GM23248 (cell line): ENCODE measurements at places on chromosomes 6 and 20. TPM values are rescaled to one million over a fixed set of nuclear protein-coding genes. Genes with fewer than 3 reads are reported as not detected.

Gene SPEF1
- total RNA-seq, result not detected in 2 replicates

DNA sequence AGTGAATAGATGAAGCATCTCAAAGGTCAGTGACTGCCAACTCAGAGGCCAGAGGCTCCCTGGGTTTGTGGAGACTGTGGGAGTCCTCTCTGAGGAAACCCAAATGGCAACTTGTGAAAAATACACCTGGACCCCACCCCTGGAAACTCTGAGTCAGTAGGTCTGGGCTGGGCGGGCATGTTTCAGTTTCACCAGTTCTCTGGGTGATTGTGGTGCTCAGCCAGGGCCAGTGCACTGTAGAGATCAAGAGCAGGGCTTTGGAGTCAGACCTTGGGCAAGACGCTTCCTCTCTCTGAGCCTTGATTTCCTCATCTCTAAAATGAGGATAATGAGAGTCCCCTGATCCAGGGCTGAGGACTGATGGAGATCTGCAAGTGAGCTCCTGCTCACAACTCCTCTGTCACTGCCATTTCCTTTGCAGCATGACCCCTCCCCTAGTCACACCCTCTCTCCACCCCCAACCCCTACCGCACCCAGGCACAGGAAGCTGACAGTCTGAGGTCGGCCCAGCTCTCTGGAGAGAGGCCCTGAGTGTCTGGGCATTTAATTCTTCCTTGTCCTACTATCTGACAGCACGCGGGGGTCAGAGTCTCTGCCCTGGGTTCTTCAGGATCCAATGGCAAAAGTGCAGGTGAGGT is 5.1 kb downstream of the DEF6 start:
- H3K27me3 ChIP-seq, result no peaks in the 10 kb centered on the region
- no peak overlapping the region for H3K27ac ChIP-seq
- peak; percentile 8 for DNase-seq
- no peaks in the 10 kb centered on the region for H3K4me1 ChIP-seq
- no peaks in the 10 kb centered on the region for H3K36me3 ChIP-seq

- H3K36me3 ChIP-seq, result no peaks in the 10 kb centered on the region
- no peak for DNase-seq
- H3K4me3 ChIP-seq, result no peak overlapping the region
These were observed 211.9 kb downstream of the GMDS start for GRCh38 chr6:2033544-2033943.

DNA sequence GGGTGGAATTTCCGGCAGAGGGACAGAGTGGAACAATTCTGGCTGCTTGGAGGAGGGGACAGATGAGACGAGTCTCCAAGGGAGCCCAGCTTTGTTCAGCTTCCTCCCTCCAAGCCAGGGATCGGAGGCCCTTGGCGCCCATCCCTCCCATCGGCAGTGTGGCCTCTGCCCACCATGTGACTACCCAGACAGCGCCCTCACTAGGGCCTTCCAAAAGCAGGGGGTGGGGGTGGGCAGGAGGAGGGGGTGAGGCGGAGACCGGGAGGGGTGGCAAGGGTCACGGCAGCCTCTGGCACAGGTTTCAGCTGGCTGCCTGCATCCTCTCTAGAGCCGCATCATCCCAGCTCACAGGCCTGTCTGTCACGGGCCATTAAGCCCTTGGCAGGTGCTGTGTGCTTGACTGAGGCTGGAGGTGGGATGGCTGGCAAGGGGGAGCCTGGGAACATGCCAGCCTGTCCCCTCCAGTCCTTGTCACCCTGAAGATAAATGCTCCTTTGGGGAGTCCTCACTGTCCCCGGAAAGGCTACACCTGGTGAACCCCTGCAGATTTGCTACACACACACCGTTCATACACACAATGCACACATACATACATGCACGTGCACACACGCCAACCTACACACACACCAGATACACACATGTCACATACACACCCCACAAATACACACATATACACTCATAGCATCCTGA is 6.2 kb upstream of the FGD2 start:
- no peak overlapping the region for H3K27ac ChIP-seq
- no peaks in the 10 kb centered on the region for H3K27me3 ChIP-seq
- DNase-seq, result no peak
- no peaks in the 10 kb centered on the region for H3K36me3 ChIP-seq
